ENCODE measurements at places on chromosomes 12 and 14.

GRCh38 chr12:74725154-74725553 lies 187.5 kb downstream of the ATXN7L3B start:
- DNase-seq = no peak

GRCh38 chr12:6887460-6887859 lies 14.4 kb upstream of the SPSB2 start:
- DNase-seq = no peak

DNA sequence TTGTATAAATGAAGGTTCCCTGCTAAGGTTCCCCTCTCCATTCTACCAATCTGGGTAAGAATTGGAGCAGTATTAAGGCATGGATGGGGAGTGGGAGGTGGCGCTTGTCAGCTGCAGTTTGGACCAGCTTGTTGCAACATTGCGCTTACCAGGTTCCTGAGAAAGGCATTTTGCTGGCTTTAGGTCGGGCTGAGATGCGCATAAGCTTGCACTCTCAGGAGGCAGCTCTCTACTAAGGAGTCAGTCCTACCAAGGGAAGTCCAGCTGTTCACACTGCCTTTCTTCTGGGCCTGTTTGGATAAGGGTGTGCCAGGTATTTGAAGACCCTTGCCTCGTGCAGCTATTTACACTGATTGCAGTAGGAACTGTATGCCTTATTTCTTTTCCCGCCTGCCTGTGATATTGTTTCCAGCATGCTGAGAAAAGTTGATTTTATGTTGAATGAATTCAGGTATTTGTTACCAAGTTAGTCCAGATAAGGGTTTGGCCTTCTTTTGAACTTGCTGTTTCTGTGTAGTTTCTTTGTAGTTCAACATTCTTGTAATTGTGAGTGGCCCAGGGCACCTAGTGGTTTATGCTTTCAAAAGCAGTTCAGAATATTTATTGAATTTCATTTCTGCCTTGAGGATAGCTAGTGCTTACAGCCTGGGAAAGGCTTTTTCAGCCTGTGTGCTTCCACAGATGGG lies 2.6 kb downstream of the MLEC start:
- no peak for DNase-seq

DNA sequence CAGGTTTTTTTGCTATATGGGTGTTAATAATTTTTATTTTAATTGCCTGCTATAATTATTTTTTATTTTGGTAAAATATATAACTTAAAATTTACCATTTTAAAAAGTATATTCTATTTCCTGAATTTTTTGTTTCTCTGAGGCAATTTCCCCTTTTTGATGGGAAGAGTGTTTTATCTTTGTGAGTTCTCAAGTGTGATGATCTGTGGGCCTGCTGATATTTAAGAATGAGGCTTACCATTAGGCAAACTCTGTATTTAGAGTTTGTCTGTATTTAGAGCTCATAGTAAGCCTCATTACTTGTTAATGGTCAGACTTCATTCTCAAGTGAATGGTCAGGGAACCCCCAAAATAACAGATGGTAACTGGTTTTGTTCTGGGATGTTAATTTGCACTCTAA lies 48.0 kb downstream of the WNK1 start:
- DNase-seq = no peak

DNA sequence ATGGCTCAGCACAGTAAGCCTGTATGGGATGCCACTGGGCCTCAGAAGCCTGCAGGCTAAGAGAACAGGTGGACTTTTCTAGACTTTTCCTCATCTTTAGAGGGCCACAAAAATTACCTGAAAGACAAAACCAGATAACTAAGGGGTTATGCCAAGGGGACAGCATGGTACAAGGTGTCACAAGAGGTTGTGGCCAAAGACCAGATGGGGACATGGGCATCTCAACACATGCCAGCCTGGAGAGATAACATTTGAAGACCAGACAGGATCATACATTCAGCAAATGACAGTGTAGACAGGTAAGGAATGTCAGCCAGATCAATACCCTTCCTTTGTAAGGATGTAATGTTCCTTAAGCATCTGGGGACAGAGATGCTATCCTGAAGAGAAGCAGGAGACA lies 8.9 kb upstream of the CRY1 start:
- no peak for DNase-seq

- no peak for DNase-seq
Observed at GRCh38 chr12:62907561-62907960, 27.4 kb downstream of the PPM1H start.

- DNase-seq = peak; percentile 23
Observed at GRCh38 chr14:55438066-55438683, 2.2 kb downstream of the TBPL2 start.

DNA sequence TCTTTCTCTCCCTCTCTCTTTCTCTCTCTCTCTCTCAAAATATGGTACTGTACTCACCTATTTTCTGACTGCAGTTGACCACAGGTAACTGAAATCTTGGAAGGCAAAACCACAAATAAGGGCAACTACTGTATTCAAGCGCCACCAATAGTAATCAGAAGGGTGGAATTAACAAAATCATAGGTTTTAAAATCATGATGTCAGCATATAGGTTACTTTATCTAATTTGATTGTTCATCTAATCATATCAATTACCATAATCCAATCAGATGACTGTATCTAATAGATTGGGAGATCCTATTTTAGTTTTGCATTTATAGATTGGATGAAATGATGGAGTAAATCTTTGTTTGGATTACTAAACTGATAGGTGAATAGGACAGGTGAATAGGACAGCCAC lies 155.8 kb upstream of the KITLG start:
- DNase-seq = no peak

- peak; percentile 48 for DNase-seq
Observed at GRCh38 chr12:90514325-90514724, 440.7 kb downstream of the CCER1 start.

- DNase-seq = no peak
Observed at GRCh38 chr14:56972948-56973347, 162.7 kb upstream of the OTX2 start.

GRCh38 chr12:46227616-46228015 lies 41.2 kb downstream of the SLC38A1 start:
- DNase-seq = no peak
